NCI-H2081 (cell line): ENCODE measurements at places on chromosomes 5 and 9.

GRCh38 chr9:129454467-129455067 is 166.3 kb downstream of the C9orf50 start:
- DNase-seq = no peak

DNA sequence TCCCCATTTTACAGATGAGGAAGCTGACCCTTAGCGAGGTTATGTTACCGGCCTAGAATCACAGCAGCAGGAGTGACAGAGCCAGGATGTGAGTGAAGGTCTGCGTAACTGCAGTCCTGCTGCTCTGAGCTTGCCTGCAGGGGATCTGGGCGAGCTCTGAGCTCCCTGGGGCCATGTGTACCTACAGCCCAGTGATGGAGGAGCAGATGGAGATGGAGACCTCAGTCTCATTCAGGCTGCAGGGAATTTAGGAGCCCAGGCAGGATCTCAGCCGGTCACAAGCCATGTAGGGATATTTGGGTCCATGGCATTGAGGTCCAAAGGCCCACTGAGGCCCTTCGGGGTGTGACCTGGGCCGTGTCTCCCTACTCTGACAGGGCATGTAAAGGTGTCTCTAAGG is 170.6 kb downstream of the CACNA1B start:
- DNase-seq = no peak

- DNase-seq = peak; percentile 80
Observed at GRCh38 chr5:13957032-13957645, 12.7 kb upstream of the DNAH5 start.

GRCh38 chr5:39928709-39929108 is 503.9 kb upstream of the DAB2 start:
- no peak for DNase-seq

GRCh38 chr5:134738963-134739661 is 764 bp downstream of the CAMLG start:
- DNase-seq = peak; percentile 38

DNA sequence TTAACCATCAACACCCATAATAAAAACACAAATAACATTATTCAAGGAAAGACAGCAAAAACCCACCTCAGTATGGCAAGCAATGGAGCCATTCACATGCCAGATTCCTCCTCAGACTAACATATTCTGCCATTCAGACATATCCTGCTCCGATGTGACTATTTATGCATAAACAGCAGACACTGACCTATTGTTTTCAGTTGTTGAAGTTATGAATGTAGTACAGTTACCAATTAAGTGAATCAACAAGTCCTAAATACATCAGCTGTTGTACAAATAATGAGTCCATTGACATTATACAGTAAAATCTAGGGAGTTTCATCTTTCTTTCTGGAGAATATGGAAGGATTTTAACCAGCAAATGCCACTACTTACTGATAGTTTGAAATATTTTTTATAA is 131.7 kb downstream of the DENND1A start:
- no peak for DNase-seq

GRCh38 chr5:173686950-173687349 is 70.5 kb upstream of the BOD1 start:
- no peak for DNase-seq

DNA sequence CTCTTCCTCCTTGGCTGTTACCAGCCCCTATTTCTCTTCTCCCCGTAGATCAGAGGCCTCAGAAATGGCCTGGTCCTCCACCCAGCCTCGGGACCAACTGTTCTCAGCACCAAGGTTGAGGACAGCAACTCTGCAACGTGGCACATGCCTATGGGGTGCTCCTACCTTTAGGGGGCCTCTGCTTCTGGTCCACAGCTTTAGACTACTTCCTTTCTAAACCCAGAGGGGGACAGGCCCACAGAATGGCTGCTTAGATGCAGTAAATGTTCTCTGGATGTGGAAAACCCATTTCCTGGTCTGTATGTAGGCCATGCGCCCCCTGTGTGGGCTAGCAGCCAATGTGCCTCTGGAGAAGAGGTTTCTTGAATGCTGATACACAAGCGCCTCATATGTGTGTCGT is 68.4 kb downstream of the NRG2 start:
- DNase-seq = no peak

DNA sequence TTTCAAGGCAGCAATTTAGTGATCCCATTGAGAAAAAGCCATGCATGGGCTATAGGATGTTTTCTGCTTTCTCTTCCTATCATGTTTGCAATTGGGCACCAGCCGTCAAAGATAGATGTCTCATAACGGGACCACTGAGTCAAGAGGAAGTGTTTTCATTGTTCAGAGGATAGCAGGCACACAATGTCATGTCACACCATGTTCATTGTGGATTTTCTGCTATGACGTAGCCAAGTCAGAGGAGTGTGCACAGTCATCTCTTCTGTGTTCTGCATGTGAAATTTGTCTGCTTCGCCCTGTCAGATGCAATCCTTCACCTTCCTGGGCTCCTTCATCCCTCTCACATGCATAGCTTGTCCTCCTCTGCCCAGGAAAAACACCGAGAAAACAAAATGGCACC is 106.0 kb downstream of the CD180 start:
- DNase-seq = no peak

GRCh38 chr9:81690251-81690851 is 1.0 kb upstream of the TLE1 start:
- peak; percentile 61 for DNase-seq

GRCh38 chr9:99998266-99998665 is 91.8 kb downstream of the STX17 start:
- no peak for DNase-seq

DNA sequence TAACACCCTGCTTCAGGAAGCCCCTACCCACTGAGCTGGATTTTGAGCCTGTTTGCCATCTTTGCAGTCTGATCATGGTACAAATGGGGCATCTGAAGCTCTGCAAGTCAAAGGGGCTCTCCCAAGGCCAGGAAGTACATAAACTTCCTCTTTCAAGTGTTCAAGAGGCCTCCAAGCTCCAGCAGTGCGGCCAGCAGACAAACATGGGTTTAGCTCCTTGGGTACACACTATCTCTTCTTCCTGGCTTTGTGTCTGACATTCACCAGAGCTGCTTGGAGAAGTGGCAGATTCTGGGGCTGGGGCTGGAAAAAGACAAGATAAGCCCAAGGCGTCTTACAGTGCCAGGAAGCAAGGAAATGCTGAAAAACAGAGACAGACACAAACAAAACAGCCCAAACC is 34.1 kb downstream of the LAMC3 start:
- DNase-seq = no peak

DNA sequence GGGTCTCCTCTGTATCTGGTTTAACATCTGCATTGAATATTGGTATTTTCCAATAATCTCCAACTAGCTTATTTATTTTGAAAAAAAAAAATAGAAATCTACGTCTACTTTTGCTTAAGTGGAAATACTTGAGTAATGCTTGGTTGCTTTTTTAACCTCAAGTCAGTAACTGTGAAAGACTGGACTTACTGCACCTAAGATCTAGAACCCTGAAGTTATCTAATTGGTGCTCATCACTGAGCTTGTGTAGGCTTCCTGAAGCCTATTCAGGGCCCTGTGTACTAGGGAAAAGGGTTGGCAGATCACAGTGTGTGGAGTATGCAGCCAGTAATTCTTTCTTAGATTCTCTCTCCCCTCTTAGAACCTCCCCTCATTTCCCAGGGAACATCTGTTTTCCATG is 16.2 kb downstream of the SLC1A1 start:
- no peak for DNase-seq

DNA sequence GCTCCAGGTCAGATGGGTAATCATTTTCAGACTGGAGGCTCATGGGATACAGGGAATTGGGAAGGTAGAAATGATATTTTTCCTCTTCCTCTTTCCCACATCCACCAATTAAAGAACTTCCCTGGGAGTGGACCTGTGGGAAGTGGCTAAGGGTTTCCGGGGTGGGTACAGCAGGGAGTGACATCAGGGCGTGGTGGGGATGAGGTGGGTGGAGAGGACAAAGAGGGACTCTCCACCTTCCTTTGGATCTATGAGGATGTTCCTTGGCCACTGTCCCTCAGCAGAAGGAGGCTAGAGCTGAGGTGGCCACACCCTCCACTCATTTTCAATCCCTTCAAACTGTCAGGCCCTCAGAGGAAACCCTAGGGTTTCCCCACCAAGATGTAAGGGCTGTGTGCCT is 54.7 kb downstream of the IRF1 start:
- DNase-seq = no peak

GRCh38 chr9:106864373-106865143 is 1.6 kb downstream of the ZNF462 start:
- DNase-seq = peak; percentile 14

- no peak for DNase-seq
Observed at GRCh38 chr5:132500244-132500930, 9.8 kb upstream of the IRF1 start.

- no peak for DNase-seq
Observed at GRCh38 chr5:73694089-73694488, 68.1 kb downstream of the ARHGEF28 start.

DNA sequence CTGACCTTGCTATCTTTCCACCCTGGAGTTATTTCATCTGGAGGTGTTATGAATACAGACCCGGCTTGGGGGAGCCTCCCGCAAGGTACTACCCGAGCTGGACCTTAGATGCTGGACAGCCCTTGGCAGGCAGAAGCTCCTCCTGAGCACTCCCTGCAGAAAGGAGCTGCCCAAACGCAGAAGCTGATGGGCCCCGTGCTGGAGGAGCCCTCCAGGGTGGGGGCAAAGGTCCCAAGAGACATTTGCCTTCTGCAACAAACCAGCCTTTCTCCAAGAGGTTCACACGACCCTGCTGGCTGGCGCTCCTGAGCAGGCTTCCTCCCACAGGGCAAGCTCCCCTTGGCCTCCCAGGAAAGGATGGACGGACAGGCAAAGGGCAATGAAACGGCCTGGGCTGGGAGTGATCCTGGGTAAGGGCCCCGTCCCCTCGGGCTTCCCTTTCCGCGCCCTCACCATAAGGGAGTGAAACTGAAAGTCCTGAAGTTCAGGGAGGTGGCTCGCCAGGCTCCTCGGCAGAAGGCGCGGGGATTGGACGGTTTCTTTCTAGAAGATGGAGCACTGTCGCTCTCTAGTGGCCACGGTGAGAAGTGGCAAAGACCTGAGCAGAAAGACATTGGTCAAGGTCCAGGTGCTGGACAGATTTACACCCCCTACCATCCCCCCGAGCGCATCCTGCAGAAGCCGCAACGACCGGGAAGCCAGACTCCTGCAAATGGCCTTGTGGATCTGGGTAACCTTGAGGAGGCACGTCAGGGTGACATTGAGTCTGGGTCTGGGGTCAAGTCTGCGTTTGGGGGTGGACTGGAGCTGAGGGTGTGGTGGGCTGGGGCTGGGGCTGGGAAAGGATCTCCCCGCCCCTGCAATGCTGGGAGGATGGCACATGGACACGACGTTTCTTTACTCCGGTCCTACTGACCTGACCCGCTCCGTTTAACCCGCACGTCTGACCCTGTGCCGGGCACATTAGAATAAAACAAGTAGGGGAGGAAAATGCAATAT is 56.4 kb downstream of the NEURL1B start:
- DNase-seq = peak; percentile 83

DNA sequence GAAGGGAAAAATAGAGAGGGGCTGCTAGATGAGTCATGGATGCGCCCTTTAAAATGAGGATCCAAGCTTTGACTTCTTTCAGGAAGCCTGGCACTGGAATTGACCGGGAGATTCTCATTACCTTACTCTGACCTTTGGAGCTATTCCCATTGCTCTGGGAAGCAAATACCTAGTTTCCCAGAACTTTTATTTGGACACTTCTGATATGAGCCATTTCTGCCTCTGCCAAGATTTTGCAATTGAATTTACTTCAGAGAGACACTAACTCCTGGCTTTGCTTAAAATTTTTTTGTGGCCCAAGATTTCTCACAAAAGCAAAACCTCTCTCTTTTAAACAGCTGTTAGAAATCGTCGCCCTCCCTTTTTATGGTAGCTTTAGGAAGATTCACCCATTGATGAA is 15.7 kb upstream of the AGXT2 start:
- DNase-seq = no peak

DNA sequence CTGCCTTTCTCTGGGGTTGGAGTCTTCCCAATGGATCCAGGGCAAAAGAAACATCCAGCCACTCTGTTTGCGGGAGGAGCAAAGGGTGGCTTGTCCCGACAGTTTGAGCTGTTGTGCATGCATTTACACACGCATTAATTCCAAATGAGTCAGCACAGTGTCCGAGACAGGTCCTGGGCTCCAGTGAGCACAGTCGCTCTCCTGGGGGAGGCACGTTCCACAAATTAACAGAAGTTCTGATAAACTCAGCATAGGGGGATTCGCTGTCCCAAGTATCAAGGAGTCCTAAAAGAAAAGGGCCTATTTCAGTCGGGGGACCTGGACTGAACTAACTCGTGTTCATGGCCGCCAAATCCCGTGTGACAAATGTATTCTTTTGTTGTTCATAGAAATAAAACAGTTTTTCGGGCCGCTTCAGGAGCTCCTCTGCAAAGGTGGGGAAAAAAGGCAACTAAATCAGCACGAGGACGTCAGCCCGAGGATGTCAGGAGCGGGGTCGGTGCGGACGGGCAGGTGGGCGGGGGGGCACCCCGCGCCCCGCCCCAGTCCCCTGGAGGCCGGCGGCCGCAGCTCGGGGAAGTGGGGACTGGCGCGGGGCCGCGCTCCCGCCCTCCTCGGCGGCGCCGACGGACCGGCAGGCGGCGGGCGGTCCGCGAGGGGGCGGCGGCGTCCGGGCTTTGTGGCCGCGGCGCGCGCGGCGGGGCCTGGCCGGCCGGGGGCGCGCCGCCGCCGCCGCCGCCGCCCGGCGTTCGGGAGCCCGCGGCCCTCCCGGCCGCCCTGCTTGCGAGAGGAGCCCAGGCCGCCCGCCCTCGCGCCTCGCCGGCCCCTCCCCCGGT is at the start of gene MSANTD3:
Gene MSANTD3, plus strand, starts transcription at position 614 of the 836 bp plus-strand sequence. CDS start 14,796 bp downstream, outside the sequence.
- peak; percentile 50 for DNase-seq

DNA sequence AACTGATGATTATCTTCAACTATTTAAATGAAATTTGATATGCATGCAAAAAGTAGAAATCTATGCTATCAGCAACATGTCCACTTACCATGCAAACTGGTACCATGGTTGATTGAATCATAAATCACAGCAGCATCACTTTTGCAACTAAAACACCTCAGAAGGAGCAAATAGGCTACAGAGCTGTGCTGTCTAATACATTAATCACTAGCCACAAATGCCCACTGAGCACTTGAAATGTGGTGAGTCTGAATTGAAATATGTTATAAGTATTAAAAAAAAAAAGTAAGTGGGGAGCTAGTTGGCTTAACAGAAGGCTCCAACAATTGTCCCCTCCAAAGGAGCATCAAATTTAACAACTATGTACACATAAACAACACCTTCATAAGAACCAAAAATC is 112.5 kb downstream of the FAM114A2 start:
- no peak for DNase-seq

DNA sequence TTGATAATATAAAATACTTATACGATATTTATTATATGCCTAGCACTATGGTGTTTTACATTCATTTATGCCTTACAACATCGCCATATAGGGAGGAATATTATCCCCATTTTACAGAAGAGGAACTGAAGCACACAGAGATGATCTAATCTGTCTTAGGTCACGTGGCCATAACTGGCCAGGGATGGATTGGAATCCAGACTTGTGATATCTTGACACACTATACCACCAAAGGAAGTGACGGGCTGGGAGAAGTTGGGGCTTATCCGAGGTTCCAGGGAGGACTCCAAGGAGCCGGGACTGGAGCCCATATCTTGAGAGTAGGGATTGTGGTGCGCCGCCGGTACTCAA is 129.8 kb downstream of the TMEM174 start:
- no peak for DNase-seq

- no peak for DNase-seq
Observed at GRCh38 chr5:169880785-169881184, 99.5 kb downstream of the INSYN2B start.

GRCh38 chr5:105739732-105740131 is 1931.0 kb downstream of the EFNA5 start:
- no peak for DNase-seq

GRCh38 chr5:53311681-53312080 is 168.7 kb upstream of the FST start:
- no peak for DNase-seq
